ENCODE measurements at places on chromosomes 13 and 19.

GRCh38 chr19:1168572-1169410, 5.3 kb downstream of the SBNO2 start:
- DNase-seq, result no peak

- no peak for DNase-seq
Measured at GRCh38 chr13:111373486-111373885, 53.0 kb downstream of the TEX29 start.

DNA sequence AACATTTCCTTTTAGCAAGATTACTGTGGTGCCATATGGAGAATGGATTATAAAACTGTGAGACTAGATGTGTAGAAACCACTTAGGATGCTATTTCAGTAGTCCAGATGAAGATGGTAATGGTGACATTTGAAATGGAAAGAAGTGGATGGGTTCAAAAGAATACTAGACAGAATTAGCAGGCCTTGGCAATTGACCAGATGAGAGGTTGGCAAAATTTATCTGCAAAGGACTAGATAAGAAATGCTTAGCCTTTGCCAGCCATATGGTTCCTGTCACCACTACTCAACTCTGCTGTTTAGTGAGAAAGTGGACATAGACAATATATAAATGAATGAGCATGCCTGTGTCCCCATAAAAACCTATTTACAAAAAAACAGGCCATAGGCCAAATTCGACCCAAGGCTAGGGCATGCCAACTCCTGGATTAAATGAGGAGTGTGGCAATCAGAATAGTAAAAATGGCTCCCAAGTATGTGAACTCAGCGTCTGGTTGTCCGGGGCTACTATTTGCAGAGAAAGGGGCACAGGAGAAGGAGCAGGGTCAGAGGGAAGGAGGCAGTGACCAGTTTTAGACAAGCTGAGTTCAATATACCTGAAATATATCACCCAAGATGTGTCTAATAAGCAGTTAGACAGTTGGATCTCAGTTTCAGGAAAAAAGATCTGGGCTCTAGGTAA, 98.4 kb downstream of the ENOX1 start:
- no peak for DNase-seq

DNA sequence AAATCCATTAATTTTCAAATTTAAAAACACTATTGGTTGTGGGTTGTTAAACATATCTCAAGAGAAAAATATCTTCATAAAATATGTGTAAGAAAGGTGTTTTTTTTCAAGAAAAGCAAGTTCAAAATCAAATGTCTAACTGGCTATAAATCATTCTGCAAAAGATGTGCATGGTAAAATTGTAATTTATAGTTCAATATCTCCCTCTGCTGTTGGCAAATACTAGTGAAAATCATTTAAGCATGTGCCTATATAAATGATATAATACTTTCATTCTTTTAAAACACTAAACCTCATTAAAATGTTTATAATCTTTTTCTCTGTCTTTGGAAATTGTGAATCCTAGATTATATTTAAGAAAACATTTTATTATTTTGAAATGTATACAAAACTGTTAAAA, 17.2 kb upstream of the SLITRK6 start:
- no peak for DNase-seq

DNA sequence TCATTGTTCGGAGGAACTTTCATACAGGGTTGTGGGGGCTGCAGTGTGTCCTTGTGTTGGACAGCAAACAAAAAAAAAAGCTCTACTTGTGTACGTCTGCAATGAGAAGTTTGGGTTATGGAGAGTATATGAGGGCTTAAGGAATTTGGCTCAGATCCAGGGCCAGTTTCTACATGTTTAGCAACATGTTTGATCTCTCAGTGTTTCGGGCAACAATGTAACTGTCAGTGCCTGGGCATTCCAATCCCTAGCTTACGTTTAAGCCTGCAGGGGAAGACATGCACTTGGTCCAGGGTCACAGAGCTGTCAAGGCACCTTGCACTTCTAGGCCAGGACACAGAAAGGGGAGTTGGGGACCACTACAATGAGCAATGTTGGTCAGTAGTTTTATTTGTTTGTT, 13.9 kb downstream of the ZNF543 start:
- no peak for DNase-seq
